Erythroblast (primary cell): ENCODE measurements at places on chromosomes 3 and 15.

DNA sequence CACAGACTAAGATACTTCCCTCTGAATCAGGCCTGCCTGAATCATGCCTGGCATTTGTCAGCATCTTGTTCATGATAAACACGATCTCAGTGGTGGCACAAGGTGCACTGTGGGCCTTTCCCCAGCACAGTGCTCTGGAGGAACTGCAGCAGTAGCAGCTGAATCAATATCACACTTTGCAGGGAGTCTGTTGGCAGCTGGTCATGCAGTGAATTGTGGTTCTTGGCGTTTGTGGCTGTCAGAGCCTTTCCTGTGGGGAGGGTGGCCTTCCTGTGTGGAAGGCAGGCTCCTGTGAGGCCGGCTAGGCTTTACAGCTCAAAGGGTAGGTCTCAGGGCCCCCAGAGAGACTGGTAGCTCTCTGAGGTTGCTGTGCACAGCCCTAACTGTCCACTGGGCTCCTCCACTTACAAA is 54.4 kb upstream of the TLE3 start:
- no peak for DNase-seq

- DNase-seq = no peak
Observed at GRCh38 chr15:78129751-78130287, 1.4 kb downstream of the CIB2 start.

DNA sequence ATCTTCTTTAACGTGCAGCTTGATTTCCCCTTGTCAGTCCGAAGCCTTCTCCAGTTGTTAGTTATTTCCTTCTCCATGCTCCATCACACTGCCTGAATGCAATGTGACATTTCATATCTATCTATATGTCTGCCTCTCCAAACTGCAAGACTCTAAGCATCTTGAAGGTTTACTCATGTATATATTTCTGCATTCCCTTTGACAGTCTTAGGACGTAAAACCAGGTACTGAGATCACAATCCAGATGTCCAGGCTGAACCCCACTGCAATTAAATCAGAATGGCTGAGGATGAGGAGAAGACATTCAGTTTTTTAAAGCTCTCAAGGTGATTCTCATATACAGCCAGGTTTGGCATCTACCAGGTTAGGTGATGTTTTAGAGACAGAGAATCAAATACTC is 6.1 kb upstream of the SATB1 start:
- DNase-seq = no peak

GRCh38 chr3:71831599-71831998 is 46.7 kb upstream of the PROK2 start:
- DNase-seq = no peak

DNA sequence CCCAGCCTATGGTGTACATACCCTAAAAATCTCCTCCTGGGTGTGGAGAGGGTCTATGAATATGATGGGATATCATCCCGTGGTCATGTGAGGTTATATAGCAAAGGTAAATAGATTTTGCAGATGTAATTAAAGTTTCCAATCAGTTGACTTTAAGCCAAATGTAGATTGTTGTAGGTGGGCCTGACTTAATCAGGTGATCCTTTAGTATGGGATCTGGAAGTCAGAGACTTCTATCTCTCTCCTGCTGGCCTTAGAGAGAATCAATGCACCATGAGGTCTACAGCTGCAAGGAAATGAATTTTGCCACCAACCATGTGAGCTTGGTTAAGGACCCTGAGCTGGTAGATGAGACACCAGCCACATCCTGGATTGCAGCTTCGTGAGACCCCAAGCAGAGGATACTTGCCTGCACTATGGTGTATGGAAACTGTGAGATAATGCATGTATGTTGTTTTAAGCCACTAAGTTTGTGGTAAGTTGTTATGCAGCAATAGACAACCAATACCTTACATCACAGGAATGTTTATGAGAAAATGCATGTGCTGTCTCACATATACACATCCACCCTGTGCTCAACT is 137.1 kb upstream of the SLC6A11 start:
- no peak for DNase-seq

GRCh38 chr3:24704496-24704895 is 209.8 kb upstream of the THRB start:
- DNase-seq = no peak

GRCh38 chr3:9409981-9410854 is 12.8 kb downstream of the SETD5 start:
- DNase-seq = no peak

GRCh38 chr3:168322941-168323340 is 227.2 kb upstream of the GOLIM4 start:
- DNase-seq = no peak

GRCh38 chr15:68786753-68787152 is 33.9 kb downstream of the ANP32A start:
- no peak for DNase-seq

DNA sequence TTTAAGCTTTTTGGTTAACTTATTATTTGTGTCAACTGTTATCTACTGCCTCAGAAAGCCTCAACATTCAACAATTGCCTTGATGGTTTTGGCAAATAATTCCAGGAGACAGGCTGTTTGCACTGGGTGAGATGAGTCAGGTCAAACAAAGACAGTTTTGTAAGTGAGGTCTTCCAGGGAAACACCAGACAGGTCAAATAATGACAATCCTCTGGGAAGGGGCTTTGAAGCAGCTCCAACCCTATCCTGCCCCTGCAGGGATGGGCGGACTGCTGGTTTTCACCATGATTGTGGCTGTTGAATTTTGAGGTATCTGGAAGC is 79.4 kb upstream of the PRR23E start:
- DNase-seq = no peak

DNA sequence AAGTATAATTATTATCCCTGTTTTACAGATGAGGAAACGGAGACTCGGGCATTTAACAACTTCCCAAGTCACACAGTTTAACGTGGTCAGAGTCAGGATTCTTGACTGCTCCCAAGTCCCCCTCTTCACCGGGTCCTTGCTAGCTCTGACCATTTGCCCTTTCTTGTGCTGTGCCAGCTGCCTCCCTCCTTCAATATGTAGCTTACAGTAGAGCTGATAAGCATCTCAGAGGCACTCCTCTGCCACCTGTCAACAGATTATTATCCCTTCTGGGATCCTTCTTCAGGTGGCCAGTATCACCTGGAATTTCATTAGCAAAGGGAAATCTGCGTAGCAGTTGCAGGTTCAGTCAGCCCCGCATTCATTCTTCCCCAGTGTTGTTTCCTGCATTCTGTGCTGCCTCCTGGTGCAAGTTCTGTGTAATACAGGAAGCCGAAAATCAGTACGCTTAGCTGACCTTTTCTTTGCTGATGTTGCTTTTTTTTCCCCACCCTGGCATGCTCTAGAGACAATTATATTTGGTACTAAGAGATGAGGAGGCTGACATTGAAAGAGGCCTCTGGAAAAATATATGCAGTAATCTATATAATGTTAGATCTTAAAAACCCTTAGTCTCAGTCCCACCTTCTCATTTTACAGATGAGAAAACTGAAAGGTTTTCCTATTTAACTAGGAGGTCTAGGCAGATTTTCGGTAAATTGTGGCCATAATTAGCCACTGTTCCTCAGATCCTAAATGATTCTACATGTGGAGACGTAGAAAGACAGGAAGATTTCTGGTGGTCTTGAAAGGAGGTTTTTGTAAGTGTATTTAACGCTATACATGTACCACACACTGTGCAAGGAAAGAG is 24.8 kb downstream of the TMOD2 start:
- DNase-seq = peak; percentile 74

- DNase-seq = no peak
Observed at GRCh38 chr3:110727056-110727455, 344.6 kb upstream of the NECTIN3 start.

GRCh38 chr15:62046078-62046743 is 14.0 kb downstream of the VPS13C start:
- DNase-seq = no peak

GRCh38 chr15:70729164-70729563 is 34.2 kb downstream of the UACA start:
- DNase-seq = no peak

DNA sequence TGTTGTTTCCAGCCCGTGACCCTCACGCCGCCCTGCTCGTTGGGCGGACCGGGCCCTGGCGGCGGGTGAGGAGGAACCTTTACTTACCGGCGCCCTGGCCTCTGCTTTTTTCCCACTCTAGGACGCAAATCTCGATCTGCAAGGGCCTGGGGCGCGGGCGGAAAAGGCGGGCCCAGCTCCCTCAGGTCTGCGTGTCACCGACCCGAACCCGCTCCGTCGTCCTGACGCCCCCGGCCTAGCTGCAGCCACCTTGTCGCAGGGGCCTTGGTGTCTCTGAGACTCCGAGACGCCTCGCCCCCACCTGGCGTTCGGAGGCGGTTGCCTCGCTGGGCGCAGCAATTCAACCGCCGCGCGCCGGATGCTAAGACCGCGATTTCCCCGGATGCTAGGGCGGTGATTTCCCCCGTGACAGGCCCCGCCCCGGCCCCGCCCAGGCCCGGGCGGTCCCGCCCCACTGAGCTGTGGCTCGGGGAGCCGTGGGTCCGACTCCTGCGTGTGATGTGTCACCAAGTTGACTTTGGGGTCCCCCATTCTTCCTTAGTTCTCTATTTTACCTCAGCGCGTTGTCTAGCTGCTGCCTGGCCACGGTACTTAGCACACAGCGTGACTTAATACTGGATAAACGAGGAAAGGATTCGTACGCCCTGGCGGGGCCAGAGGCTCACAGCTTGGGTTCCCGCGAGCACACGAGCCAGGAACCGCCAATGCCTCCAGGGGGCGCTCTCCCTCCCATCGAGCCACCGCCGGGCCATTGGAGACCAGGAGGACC is at the start of gene RPL39L:
TSS of gene RPL39L (minus strand) at position 371 of the 769 bp plus-strand sequence. CDS start 18,196 bp downstream, outside the sequence.
- DNase-seq = peak; percentile 82

GRCh38 chr15:63274427-63274826 is 3.0 kb upstream of the APH1B start:
- DNase-seq = peak; percentile 71

GRCh38 chr15:90161950-90162361 is 39.2 kb upstream of the SEMA4B start:
- no peak for DNase-seq

GRCh38 chr3:132870541-132870940 is 148.3 kb upstream of the NPHP3 start:
- DNase-seq = no peak

GRCh38 chr3:43320288-43320687 is 33.9 kb downstream of the SNRK start:
- DNase-seq = no peak

- no peak for DNase-seq
Observed at GRCh38 chr3:23611737-23612295, 193.9 kb upstream of the UBE2E1 start.

- DNase-seq = no peak
Observed at GRCh38 chr3:78497021-78497420, 1270.8 kb downstream of the ROBO1 start.

DNA sequence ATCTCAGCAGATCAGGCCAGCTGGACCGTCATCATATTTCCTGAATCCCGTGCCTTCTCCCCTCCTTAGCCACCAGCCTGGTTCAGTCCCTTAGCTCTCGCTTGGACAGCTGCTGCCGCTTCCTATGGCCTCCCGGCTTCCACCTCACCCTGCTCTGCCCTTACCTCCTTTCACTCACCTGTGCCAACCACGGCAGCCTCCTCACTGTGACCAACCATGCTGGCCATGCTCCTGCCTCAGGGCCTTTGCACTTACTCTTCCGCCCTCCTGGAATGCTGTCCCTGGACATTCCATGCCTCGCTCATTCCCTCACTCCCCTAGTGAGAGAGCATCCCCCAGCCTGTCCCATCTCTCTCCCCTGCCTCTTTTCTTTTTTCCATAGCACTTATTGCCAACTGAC is 19.2 kb downstream of the GRIP2 start:
- no peak for DNase-seq

DNA sequence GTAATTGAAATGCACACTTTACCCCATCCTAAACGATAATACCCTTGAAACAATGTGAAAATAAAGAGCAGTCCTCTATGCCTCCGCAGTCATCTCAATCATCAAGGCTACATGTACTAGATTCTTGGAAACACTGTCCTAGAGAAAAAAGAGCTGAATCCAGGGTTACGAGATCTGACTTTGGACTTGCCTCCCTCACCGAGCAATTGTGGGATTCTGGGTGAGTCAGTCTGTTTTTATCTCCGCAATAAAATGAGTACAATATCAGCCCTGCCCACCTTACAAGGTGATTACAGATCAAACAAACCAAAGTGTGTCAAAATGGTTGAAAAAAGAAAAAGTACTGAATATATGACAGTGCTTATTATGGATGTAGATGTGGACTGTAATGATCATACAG is 152.3 kb upstream of the SNTN start:
- DNase-seq = no peak

GRCh38 chr3:186946756-186947375 is 16.5 kb downstream of the ST6GAL1 start:
- no peak for DNase-seq

- DNase-seq = no peak
Observed at GRCh38 chr3:120469440-120469839, 18.6 kb upstream of the FSTL1 start.

GRCh38 chr15:67997996-67998395 is 56.1 kb upstream of the PIAS1 start:
- no peak for DNase-seq

DNA sequence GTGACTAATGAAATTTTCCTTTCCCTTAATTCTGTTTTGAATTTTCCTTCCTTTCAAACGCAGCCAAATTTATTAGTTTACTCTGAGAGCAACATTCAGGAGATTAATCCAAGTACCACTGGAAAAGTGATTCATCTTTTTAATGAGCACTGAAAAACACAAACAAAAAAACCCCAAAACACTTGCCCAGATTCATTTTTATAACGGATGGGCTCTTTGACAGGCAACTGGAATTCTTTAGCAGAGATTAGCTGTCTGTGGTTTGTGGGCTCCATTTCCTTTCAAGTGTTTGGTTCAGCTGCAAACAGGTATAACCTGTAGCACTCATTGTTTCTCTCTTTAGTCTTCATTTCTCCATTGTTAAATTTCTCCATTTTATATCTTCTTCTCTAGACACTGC is 3.1 kb upstream of the POLR2M start:
- DNase-seq = no peak

GRCh38 chr3:120823156-120823555 is 80.6 kb downstream of the GTF2E1 start:
- DNase-seq = no peak

DNA sequence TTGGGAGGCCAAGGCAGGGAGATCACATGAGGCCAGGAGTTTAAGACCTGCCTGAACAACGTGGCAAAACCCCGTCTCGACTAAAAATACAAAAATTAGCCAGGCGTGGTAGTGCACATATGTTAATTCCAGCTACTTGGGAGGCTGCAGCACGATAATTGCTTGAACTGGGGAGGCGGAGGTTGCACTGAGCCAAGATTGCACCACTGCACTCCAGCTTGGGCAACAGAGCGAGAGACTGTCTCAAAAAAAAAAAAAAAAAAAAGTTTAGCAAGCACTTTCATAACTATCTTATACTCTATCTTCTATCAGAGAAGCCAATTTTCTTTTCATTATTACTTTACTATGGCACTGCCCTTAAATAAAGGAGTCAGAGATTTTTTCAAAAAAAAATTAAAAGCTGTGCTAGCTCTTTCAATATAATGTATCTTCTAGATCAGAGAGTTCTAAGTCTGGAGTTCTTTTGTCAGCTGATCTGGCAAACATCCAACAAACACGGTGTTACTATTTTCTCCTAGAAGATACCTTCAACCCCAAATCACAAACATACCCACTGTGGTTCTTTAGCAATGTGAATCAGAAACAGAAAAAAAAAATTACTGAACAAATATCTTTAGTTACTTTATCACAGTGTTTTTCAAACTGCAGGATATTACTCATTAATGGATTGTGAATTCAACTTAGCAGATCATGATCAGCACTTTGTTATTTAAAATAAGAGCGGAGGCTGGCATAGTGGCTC is 3.0 kb downstream of the ZNF770 start:
- DNase-seq = peak; percentile 31

GRCh38 chr15:47711655-47712054 is 5.7 kb upstream of the SEMA6D start:
- peak; percentile 10 for DNase-seq
